WTC11 (cell line): ENCODE measurements at places on chromosomes 7 and 10.

DNA sequence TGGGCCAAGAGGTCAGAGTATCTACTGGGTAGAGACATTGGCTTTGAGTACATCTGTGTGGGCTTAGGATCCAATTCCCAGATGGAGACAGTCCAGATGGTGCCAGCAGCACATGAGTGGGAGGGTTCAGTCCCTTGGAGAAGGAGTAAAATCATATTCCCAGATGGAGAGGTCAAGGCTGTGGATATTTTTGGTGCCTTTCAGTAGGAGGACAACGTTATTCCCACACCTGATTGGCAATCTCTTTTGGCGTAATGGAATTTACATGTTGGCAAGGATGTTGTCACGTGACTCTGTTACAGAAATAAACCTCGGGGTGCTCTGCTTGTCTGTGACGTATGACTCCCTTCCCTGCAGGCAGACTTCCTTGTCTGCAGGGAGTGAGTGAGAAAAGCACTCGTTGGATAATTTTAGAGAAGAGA is 27.6 kb downstream of the NPS start:
- DNase-seq, result no peak

GRCh38 chr10:35459449-35459847 is 123.1 kb downstream of the CCNY start:
- no peak for DNase-seq

GRCh38 chr10:34058845-34059614 is 724.6 kb upstream of the NRP1 start:
- no peak for DNase-seq

- no peak for DNase-seq
Observed at GRCh38 chr7:147060070-147060469, 943.5 kb downstream of the CNTNAP2 start.

GRCh38 chr7:128304212-128304611 is 39.5 kb downstream of the RBM28 start:
- no peak for DNase-seq

- DNase-seq, result no peak
Observed at GRCh38 chr7:77667459-77668086, 28.7 kb upstream of the RSBN1L start.

- no peak for DNase-seq
Observed at GRCh38 chr7:155863721-155864151, 51.5 kb upstream of the SHH start.

GRCh38 chr7:33821970-33822369 is 83.4 kb upstream of the BMPER start:
- no peak for DNase-seq

DNA sequence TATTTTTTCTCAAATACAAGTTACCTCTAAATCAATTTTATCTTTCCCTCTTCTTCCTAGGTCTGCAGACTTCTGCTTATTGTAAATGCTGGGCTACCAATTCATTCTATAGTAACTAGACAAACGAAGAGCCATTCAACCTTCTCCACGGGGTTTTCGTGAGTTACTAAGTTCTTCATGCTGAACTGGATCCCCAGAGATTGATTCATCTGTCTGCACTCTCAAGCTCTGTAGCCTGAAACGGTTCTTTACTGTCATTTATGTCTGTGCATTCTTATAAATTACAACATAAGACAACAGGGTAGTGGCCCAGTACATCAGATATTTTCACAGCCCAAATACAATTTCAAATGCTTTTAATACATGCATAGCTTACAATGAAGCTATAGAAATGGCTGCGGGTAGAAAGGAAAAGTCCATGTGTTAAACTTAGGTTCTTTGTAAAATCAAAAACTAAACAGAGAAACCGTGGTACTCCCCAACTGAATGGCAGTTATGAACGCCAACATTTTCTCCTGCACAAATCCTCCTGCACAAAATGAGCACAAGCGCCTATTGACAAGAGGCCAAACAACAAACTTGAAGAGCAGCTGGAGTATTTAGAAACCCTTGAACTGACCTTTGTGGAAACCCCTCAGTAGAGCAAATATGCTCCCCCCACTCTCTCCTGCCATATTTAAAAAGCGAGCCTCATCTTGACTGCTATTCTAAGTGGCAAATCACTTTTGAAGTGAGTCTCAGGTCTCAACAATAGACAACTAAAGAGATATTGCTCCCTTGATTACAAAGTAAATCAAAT is 20.7 kb downstream of the LAMB1 start:
- DNase-seq, result no peak

DNA sequence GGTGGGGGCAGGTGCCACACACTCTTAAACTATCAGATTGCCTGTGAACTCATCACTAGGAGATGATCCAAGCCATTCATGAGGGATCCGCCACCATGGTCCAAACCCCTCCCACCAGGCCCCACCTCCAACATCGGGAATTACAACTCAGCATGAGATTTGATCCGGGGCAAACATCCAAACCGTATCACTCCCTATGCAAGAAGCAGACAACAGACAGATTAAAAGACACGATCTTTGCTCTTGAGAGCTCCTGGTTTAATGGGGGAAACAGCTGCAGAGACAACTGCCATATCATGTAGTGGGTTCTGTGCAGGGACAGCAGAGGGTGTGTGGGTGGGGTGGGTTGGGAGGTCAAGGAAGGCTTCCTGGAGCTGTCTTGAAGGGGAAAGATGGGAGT is 123.6 kb downstream of the EMX2 start:
- no peak for DNase-seq

GRCh38 chr10:125824736-125825135 is 1.4 kb downstream of the BCCIP start:
- DNase-seq, result no peak

DNA sequence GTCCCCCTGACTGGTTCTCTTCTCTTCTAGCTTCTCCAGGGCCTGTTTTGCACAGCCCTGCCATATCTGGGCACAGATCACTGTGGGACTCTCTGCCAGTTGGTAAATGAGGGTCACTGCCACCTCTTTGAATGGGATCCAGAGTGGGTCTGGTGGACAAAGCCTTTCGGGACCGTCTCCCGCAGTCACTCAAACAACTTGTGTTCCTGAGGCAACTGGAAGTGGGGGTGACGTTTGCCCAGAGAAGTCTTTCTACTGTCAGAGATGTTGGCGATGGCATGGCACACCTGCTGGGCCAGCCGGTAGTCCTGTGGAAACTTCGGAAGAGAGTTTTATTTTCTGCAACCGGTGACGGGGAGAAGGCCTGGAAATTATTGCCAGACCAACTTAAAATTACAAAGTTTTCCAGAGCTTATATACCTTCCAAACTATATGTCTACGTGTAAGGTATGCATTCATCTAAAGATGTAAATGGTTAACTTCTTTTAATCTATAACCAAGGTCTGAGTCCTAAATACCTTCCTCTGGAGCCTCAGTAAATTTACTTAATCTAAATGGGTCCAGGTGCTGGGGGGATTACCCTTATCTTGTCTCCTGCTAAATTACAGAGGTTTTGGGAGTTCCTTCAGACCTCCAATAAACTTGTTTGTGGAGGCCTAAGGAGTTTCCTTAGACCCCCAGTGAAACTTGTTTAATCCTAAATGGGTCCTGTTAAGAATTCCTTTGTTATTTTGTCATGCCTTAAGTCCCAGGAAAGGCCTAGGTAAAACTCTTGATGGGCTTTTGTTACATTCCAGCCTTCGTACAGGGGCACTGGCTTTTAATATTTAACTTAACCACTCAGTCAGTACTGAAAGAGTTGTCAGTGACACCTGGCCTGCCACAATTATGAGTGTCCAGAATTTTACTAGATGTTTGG is 94.0 kb downstream of the NPSR1 start:
- no peak for DNase-seq

- no peak for DNase-seq
Observed at GRCh38 chr10:12564173-12564572, 214.8 kb downstream of the CAMK1D start.

DNA sequence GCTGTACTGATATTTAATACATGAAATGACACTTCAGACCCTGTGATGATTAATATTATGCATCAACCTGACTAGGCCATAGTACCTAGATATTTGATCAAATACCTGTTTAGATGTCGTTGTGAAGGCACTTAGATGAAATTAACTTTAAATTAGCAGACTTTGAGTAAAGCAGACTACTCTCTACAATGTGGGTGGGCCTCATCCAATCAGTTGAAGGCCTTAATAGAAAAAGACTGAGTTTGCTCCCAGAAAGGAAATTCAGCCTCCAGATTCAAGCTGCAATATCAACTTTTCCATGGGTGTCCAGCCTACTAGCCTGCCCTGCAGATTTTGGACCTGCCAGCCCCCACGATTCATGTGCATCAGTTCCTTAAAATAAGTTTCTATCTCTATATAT is 68.6 kb upstream of the TMEM168 start:
- no peak for DNase-seq

- DNase-seq, result no peak
Observed at GRCh38 chr10:66555061-66555460, 370.8 kb upstream of the LRRTM3 start.

DNA sequence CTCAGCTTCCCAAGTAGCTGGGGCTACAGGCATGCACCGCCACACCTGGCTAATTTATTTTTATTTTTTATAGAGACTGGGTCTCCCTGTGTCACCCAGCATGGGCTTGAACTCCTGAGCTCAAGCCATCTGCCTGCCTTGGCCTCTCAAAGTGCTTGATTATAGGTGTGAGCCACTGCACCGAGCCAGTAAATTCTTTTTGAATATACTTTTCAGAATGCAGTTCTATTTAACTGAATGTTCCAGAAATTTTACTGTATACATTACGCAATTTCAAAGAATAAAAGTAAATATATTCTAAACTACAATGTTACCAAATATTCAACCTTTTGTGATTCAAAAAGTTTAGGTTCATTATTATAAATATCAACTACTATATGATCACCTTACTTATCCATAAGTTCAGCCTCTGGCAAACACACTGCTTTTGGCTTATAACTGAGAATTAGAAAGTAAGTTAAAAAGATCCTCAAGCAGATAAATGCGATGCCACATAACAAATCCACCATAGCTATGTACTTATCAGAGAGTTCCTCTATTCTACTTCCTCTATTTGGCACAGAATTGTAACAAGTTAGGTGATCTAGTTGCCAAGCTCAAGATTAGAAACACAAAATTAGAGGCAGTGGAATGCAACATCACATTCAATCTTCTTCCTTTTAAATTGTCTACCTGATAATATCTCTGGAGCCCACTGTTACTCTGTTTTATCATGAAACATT is 118.2 kb downstream of the ANK3 start:
- no peak for DNase-seq

GRCh38 chr10:59833810-59834209 is 72.5 kb downstream of the CCDC6 start:
- no peak for DNase-seq

DNA sequence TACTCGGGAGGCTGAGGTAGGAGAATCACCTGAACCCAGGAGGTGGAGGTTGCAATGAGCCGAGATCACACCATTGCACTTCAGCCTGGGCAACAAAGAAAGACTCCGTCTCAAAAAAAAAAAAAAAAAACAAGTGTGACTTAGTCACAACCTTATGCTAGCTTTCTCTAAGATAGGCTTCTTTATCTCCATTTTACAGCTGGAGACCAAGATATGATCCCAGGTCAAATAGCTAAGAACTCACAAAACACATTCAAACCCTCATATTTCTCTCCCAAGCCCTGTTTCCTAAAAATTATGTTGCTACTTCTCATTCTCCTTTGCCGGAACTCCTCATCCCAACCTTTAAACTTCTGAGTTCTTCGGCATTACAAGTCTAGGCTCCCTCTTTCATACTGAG is 13.0 kb upstream of the DHTKD1 start:
- no peak for DNase-seq

DNA sequence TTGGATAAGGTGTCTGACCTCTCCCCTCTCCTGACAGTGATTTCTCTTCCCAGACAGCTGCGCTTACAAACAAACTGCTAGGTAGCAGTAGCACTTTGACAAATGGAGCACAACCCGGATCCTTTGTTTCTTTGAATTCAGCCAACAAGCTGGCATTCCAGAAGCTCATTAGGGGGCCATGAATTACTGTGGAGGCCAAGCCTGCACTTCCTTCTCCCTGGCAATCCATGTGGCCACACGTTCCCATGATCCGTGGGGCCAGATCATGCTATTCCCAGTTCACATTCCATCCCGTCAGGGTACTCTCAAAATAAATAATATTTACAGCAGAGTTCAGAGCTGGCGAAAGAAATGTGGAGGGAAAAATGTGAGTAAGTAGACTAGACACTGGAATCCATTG is 172.4 kb downstream of the PRPF18 start:
- peak; percentile 41 for DNase-seq

- DNase-seq, result no peak
Observed at GRCh38 chr7:75055155-75055554, 18.4 kb downstream of the RCC1L start.

GRCh38 chr10:37679465-37679864 is 177.9 kb downstream of the ZNF248 start:
- DNase-seq, result no peak
